Activated T-cell treated with anti-CD3 and anti-CD28 coated beads, Interleukin-2, amount 50 U/mL, for 72 hours (primary cell): ENCODE measurements at places on chromosomes 1 and 21.

DNA sequence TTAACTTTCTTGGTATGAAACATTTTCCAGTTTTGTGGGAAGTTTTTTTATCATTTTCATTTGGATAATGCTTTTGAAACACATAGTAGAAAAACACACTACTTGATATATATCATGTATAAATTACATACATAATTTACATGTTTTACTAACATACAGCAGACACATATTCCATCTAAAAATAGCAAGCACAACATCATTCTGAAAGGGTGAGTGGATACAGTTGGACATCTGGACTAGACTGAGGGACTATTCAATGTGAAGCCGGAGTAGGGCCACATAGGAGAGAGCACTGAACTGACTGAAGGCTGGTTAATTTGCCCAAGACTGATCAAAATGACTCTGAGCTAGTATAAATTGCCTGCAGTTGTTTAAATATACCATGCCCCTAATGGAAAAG lies 11.7 kb downstream of the CDKN2C start:
- DNase-seq: no peak

DNA sequence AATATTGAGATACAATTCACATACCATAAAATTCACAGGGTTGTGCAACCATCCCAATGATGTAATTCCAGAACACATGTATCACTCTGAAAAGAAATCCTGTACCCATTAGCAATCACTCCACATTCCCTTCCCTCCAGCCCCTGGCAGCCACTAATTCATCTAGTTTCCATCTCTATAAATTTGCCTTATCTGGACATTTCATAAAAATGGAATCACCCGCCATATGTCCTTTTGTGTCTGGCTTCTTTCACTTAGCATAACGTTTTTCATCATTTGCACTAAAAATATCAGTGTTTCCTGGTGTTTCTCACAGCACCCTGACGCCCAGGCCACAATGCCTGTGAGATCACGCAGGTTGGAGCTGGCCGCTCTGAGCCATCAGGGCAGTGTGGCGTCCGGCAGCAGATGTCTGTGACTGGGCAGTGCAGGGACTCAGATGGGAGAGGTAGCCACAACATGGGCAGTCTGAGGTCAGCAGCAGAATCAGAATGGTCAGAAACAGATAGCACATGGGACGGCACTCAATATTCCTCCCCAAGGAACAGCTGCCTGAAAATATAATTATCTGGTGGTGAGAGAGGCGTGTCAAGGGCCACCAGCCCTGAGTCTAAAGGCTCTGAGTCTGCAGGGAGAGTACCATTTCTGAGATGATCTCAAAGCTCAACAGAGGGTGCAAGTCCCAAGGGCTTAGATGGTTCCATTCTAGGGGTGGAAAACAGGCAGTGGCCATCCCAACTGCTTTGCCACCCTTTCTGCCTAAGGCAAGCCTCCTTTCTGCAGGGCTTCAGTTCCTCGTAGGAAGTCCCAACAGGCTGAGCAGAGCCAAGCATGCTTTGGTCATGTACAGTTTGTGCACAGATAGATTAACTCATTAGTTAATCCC lies 129.4 kb upstream of the EDN2 start:
- no peak for DNase-seq

GRCh38 chr21:14308234-14308633 lies 74.7 kb downstream of the HSPA13 start:
- no peak for DNase-seq

- peak; percentile 88 for DNase-seq
These were observed 61.8 kb upstream of the NBL1 start for GRCh38 chr1:19582318-19582717.

DNA sequence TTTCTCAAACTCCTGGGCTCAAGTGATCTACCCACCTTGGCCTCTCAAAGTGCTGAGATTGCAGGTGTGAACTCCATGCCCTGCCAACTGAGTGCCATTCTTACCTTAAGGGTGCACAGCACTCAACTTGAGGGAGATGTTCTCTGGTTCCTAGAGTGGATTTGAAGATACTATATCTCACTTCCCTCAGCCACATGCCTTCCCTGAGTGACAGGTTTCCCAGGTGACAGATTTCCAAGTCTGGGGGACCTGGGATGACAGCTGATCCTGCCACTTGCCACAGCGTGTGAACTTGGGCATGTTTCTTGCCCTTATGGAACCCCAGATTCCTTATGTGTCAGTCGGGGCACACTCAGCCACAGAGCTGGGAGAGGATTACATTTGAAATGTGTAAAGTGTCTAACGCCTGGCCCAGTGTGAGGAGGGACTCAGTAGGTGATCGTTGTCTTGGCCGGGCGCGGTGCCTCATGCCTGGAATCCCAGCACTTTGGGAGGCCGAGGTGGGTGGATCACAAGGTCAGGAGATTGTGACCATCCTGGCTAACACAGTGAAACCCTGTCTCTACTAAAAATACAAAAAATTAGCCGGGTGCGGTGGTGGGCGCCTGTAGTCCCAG lies 29.6 kb upstream of the BTG2 start:
- DNase-seq: no peak

DNA sequence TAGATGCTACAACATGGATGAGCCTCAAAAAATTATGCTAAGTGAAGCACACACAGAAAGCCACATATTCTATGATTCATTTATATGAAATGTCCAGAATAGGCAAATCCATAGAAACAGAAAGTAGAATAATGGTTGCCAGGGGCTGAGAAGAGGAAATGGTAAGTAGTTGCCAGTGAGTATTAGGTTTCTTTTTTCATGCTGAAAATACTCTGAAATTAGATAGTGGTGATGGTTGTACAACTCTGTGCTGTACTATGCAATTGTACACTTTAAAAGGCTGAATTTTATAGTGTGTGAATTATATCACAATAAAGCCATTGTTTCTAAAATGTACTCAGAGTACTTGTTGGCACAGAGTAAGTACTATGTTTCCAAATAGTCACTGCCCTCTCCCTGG lies 15.5 kb upstream of the GFI1 start:
- DNase-seq: no peak

DNA sequence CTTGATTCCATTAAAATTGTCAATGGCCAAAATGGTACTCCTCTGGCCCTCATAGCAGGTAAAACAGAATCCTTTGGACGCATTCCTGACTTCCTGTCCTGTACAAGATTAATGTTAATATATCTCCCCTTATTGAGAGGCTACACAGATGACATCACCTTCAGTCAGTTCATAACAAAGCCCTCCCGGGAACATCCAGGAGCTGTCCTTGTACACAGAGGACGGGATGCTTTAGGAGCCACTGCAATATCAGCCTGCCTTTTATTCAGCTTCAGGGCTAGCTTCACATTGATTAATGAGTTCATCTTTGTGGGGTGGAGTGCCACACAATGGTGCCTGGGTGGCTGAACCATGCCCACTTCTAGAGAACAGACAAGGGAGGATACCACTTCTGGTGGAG lies 235.1 kb downstream of the NRIP1 start:
- no peak for DNase-seq

DNA sequence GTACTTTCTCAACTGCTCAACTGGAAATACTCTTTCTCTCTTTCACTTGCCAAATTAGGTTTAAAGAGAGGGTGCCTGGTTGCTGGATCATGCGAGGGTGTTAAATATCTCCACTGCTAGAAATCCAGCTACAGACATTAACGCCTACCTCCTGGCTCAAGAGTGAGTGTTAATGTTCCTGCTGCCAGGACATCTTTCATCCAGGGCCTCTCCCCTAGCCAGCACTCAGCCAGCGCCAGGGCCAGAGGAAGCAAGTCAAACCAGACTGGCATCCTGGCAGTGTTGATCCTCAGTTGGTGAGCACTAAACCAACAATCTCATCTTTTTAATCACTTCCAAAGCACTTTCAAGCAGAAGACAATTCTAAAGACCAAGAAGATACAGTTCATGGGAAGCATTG lies 92.9 kb upstream of the BARHL2 start:
- no peak for DNase-seq

DNA sequence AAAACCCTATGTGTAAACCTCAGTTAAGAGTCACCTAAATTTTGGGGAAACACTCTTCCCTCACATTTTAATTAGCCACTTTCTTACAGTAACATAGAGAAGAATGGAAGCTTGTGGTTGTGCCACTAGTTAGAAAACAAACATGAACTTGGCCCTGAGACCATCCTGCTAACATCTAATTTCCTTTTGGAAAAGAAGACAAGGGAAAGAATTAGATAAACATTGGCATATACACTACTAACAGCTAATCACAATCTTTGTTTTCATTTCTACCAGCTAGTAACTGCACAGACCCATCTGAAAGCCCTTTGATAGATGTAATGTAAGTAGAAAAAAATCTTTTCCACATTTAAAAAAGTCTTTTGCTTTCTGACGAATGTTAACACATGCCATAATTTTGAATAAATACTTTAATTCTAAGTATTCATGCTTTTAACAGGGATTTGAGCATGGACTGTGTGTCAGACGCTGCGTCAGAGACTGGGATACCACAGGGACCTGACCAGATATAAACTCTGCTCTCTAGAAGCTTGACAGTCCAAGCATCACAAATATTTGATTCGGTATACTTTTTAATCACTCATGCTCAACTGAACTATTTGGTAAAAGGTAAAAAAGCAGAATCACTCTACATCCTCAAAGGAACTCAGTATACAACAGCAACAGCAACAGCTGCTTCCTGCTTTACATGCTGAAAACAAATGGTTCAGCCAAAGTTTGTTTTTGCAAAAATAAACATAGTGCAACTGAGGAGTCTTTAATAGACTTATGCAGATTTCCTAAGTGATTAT lies 30.2 kb downstream of the DPH5 start:
- DNase-seq: no peak

DNA sequence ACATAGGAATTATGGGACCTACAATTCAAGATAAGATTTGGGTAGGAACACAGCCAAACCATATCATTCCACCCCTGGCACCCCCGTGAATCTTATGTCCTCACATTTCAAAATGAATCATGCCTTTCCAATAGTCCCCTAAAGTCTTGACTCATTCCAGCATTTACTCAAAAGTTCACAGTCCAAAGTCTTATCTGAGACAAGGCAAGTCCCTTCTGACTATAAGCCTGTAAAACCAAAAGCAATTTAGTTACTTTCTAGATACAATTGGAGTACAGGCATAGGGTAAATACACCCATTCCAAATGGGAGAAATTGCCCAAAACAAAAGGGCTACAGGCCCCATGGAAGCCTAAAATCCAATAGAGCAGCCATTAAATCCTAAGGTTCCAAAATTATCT lies 138.9 kb downstream of the PLPPR5 start:
- no peak for DNase-seq

DNA sequence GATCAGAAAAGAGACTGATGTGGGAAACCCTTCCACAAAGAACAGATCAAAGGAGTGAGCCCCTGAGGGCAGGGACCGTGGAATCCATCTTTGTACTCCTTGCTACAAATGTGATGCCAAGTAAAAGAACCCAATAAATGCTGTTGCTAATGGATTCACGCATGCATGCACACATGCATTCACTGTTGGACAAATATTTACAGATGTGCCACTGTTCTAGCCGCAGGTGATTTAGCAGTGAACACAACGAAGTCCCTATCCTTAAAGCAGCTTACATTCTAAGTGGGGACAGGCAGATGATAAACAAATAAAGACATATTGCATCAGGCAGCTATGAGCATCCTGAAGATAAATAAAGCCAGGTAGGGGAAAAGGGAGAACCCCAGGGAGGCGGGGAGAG lies 67.8 kb downstream of the ITPKB start:
- no peak for DNase-seq

DNA sequence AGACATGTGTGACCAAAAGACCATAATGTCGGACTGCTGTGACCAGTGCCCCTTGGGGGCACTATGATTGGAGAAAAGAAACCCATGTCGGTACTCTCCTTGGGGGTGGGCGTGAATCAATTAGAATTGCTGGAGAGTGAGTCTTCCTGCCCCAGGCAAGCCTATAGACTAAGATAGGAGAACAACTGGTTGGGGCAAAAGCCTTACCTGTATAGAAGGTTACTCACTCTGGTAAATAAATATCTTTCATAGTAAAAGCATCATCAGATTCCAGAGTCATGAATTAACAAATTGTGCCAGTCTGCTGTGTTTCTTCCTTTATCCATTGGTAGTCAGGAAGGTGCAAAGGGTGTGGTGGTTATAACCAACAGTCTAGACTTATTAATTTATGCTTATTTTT lies 2.9 kb upstream of the PTGFRN start:
- no peak for DNase-seq

- DNase-seq: peak; percentile 65
These were observed 59.4 kb upstream of the LRRC8B start for GRCh38 chr1:89465201-89465600.

- no peak for DNase-seq
These were observed 10.2 kb downstream of the DDI2 start for GRCh38 chr1:15627343-15627988.

DNA sequence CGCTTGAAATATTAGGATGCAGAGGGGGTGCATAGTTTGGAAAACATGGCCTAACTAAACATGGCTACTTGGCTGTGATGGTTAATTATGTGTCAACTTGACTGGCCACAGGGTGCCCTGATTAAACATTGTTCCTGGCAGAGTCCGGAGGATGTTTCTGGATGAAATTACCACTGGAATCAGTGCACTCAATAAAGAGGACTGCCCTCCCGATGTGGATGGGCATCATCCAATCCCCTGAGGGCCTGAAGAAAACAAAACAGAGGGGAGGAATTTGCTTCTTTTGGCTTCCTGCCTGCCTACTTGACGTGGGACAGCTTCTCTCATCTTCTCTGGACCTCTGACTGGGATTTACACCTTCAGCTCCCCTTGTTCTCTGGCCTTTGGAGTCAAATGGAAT lies 79.1 kb upstream of the KCNE2 start:
- DNase-seq: no peak

GRCh38 chr1:65792669-65793358 lies at the start of gene PDE4B:
Gene PDE4B, plus strand, starts transcription at chr1:65792895.
- no peak for DNase-seq

GRCh38 chr1:223845037-223845809 lies 524 bp downstream of the TP53BP2 start:
- DNase-seq: peak; percentile 66

GRCh38 chr1:232274236-232274855 lies 355.6 kb downstream of the SIPA1L2 start:
- DNase-seq: no peak

GRCh38 chr1:41743366-41743765 lies 175.4 kb downstream of the HIVEP3 start:
- no peak for DNase-seq

DNA sequence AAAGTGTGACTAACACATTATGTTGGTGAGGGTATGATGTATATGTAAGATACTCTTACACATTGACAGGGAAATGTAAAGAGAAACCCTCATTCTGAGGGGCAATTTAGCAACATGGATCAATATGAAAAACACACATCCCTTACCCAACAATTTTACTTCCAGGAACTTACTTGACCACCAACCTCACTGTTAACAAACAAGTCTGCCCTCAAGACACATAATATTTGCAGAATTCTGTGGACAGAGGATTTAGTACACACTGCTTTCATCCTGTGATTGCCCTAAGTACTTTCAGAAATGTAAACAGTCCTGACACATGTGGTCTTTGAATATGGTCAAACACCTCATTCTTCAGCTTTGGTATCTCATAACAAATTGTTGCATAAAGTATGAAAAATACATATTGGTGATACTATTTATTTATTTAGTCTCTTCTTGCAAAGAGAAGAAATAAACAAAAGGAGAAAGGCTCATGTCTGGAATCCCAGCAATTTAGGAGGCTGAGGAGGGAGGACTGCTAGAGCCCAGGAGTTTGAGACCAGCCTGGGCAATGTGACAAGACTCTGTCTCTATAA lies 6.9 kb downstream of the USP48 start:
- DNase-seq: no peak
